ENCODE measurements at places on chromosomes 7 and 10.

DNA sequence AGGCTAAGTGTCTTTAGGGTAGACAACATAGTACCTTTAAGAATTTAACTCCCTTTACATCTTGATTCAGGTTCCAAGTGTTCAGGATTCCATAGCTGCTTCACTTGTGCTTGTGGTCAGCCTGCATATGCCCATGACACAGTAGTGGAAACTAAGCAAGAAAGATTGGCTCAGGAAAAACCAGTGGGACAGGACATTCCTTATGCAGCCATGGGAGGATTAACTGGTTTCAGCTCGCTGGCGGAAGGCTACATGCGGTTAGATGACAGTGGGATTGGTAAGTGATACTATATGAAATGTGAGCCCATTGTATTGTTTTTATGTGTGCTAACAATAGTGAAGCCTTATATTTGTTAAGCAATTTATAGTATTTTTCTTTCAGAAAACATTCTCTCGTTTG, 11.3 kb downstream of the FAM221A start:
- no peak for DNase-seq

GRCh38 chr10:95133997-95134396, 60.0 kb upstream of the ACSM6 start:
- DNase-seq, result no peak

- DNase-seq, result no peak
Measured at GRCh38 chr7:151173386-151174245, 6.1 kb upstream of the GBX1 start.

GRCh38 chr10:34078017-34078744, 736.9 kb downstream of the PARD3 start:
- DNase-seq, result no peak

- no peak for DNase-seq
Measured at GRCh38 chr7:100640517-100641440, 573 bp downstream of the TFR2 start.

Data from CD8-positive, alpha-beta memory T cell (primary cell).